Mucosa of descending colon (tissue), 3 donors: ENCODE measurements at places on chromosomes 4 and X.

DNA sequence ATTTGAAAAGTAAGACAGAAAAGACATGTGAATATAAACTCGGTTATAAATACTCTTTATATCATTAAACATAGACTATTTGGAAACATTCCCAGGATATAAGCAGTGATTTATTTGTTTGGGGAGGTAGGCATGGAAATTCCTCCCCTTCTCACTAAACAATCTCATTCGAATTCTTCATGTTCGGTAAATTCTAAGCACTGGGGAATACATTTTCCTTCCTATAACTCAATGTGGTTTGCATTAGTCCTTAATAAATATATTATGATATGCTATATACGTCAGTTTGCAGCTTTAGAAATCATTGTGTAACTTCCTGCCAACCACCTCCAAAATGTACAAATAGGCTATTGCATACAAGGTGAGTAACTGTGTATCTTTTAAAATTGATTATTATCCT lies 99.6 kb downstream of the UGT8 start:
- DNase-seq, result no peak

- DNase-seq, result no peak
These were observed 60.5 kb upstream of the RPL34 start for GRCh38 chr4:108559911-108560310.

DNA sequence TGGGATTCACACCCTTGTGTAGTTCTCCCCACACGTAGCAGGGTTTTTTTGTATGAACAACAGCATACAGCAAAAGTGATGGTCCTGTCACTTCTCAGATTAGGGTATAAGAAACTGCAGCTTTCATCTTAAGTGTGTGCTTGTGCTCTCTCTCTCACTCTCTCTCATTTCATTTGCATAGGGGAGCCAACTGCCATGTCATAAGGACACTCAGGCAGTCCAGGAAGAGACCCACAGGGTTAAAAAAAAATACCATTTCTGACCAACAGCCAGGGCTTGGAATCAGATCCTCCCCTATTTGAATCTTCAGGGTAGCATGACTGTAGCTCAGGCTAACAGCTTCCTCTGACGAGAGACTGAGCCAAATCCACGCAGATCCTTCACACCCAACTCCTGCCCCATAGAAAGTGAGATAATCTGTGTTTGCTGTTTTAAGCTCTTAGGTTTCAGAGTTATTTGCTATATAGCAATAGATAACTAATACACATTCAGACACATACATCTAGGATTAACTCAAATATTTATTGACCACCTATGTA lies 331.2 kb downstream of the PAPSS1 start:
- no peak for DNase-seq

GRCh38 chr4:89537281-89537680 lies 229.7 kb upstream of the GPRIN3 start:
- no peak for DNase-seq

- no peak for DNase-seq
These were observed 42.2 kb downstream of the PPM1K start for GRCh38 chr4:88242144-88242543.

GRCh38 chrX:1202251-1202650 lies 10.2 kb downstream of the CRLF2 start:
- DNase-seq, result no peak

DNA sequence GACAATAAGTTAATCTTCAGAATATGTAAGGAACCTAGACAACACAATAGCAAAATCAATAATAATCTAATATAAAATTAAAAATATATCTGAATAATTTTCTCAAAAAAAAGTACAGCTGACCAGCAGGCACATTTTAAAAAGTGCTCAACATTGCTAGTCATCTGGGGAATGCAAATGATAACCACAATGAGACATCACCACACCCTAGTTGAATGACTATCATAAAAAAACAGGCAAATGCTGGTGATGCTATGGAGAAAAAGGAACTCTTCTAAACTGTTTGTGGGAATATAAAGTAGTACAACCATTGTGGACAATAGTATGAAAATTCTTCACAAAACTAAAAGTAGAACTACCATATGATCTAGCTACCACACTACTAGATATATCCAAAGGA lies 956.9 kb upstream of the NDST4 start:
- no peak for DNase-seq

DNA sequence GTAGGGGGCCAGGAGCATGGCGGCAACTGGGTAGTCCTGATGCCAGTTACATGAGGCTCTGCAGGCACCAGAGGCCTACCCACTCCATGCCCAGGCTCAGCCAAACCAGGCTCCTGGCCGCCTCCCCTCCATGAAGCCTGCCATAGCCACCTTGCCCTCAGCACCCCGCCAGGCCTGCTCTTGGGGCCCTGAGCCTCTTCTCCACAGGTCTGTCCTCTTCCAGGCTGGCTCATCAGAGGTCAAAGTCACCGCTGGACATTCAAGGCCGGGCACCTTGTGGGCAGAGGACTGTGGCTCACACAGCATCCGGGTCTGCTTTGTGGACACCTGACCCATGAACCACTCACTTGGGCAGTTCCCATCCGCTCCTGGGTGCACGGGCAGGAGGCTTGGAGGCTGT lies 60.0 kb upstream of the AFAP1 start:
- DNase-seq, result no peak

GRCh38 chr4:171288816-171289432 lies 524.3 kb upstream of the GALNTL6 start:
- DNase-seq, result no peak
